ENCODE measurements at places on chromosomes 12 and 14. TPM values are rescaled to one million over a fixed set of nuclear protein-coding genes. Genes with fewer than 3 reads are reported as not detected.

- peaks cover under 1% of the 10 kb centered on the region for H3K4me1 ChIP-seq
- no peak overlapping the region for H3K27ac ChIP-seq
- no peak for DNase-seq
Measured at GRCh38 chr14:58712357-58712756, 74.6 kb downstream of the DACT1 start.

DNA sequence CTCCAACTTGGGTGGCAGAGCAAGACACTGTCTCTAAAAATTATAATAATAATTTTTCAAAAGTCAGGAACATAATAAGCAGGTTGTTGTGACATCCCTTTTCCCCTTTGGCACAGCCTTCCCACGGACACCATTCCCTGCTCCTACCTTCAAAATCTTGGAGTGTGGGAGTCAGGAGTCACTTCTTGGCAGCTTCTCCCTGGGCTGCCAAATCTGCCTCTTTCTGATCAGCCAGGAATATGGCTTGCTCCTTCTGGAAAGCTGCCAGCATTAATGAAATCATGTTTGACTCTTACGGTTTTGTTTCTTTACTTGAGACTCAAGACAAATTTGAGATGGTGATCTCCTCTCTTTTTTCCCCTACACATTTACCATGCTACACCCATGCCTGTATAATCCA lies 391.4 kb upstream of the SYT1 start:
- no peaks in the 10 kb centered on the region for H3K27me3 ChIP-seq
- no peak overlapping the region for H3K4me3 ChIP-seq
- DNase-seq = peak; percentile 8
- no peaks in the 10 kb centered on the region for H3K36me3 ChIP-seq
- H3K4me1 ChIP-seq = no peaks in the 10 kb centered on the region
- no peak overlapping the region for H3K27ac ChIP-seq

- H3K4me3 ChIP-seq = no peak overlapping the region
- no peak overlapping the region for H3K27ac ChIP-seq
- no peaks in the 10 kb centered on the region for H3K36me3 ChIP-seq
- H3K27me3 ChIP-seq = no peaks in the 10 kb centered on the region
- H3K4me1 ChIP-seq = peaks cover 11% of the 10 kb centered on the region
- DNase-seq = no peak
Measured at GRCh38 chr12:64652346-64652745, 42.1 kb downstream of the RASSF3 start.

DNA sequence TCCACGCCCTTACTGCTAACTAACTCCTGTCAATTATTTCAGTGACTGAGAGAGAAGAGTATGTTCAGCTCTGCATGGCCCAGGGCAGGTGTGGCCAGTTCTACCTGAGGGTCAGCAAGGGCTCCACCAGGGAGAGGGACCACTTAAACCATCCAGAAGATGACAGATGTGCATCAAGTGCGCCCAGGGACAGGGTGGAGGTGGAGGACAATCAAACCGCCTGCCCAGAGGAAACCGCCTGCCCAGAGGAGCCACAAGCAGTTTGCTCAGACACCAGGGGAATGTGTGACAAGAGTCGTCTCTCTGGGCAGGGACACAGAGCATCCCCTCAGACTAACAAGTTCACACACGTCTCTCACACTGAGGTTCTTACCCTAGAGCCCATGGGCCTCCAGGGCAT lies 14.5 kb downstream of the DPF3 start:
- H3K4me3 ChIP-seq = no peak overlapping the region
- peaks cover 4% of the 10 kb centered on the region for H3K27me3 ChIP-seq
- no peak overlapping the region for H3K27ac ChIP-seq
- H3K36me3 ChIP-seq = no peaks in the 10 kb centered on the region

- no peaks in the 10 kb centered on the region for H3K4me1 ChIP-seq
Measured at GRCh38 chr12:82458101-82458500, 99.8 kb downstream of the METTL25 start.

- no peak overlapping the region for H3K27ac ChIP-seq
- no peaks in the 10 kb centered on the region for H3K36me3 ChIP-seq
- no peaks in the 10 kb centered on the region for H3K27me3 ChIP-seq
- DNase-seq = no peak
- no peak overlapping the region for H3K4me3 ChIP-seq
- H3K4me1 ChIP-seq = no peaks in the 10 kb centered on the region
Measured at GRCh38 chr12:78118036-78118435, 287.3 kb downstream of the NAV3 start.

DNA sequence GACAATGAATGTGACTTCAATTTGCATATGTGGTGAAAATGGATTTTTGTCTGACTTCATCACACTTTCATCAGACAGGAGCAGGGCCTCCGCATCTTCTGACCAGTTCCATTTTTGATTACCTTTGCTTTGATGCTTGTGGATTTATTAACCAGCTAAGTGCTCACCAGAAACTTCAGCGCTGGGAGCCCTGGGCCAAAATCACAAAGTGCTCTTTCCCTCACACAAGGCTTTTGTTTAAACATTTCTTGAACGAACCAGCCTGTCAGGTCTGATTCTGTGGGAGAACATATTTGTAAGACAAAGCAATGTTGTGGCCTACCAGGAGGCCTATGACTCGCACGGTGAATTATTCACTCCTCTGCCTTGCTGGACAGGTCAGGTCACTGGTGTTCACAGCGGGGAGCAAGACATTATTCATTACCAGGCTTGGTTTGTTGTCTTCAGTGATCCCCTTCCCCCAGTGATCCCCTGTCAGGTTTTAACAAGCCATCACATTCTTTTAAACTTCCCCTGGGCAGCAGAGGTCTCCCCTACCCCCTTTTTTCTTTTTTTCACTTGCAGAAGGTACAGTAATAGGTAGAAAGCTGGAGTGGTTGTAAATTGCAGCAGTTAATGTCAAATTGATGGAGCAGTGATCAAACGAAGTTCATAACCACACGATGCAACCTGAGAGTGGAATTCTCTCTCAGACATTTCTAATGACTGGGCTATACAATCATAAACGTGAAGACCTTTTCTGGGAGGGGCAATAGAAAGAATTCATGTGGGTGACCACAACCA lies 167.5 kb upstream of the PRICKLE1 start:
- H3K4me3 ChIP-seq = no peak overlapping the region
- H3K27me3 ChIP-seq = no peaks in the 10 kb centered on the region
- peak overlapping the region; percentile 1 for H3K27ac ChIP-seq
- peak; percentile 41 for DNase-seq

DNA sequence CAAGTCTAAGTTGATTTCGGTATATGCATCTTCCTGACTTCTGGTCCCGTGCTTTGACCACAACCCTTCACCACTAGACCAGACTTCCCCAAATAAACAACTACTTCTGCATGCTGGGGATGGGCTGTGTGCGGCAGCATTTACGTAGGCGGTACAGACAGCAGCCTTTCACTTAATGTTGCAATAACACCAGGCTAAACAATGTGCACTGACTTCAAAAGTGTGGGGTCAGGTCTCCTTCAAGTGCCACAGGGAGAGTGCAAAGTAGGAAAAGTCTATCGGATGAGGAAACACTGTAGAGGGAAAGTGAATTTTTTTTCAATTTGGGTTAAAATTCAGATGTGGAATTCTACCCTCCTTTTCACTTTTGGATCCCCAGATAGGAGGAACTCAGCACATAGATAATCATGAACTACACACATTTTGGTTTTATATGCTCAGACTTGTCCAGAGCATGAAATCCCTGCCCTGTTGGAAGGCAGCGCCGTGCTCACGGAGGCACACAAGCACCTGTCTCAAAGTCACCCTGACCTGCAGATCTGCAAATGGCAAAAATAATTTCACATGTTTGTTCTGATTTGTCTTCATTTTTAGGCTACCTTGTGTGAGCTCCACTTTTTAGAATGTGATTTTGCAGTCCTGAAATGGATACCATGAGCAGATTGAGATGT lies 3.6 kb upstream of the FOS start:
- H3K36me3 ChIP-seq = no peaks in the 10 kb centered on the region
- peaks cover 11% of the 10 kb centered on the region for H3K4me1 ChIP-seq
- H3K4me3 ChIP-seq = no peak overlapping the region
- no peak for DNase-seq

GRCh38 chr12:89970722-89971121 lies 262.1 kb upstream of the ATP2B1 start:
- no peaks in the 10 kb centered on the region for H3K36me3 ChIP-seq
- no peak overlapping the region for H3K4me3 ChIP-seq
- no peak overlapping the region for H3K27ac ChIP-seq
- DNase-seq = no peak

DNA sequence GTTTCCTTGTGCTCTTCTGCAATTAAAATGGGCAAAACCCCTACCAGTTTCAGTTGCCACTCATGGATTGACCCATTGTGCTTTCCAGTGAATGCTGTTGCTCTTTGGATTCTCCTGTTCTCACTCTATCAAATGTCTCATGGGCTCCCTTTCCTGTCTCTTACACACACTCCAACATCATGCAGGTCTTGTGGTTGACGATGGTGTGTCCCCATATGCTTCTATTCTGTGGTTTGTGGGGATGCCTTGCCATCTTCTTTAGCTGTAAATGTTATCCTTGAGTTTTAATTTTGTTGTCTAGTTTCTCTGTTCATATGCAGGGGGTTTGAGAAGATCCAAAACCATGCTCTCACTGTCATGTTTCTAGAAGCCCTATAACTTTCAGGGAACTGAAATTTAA lies 31.9 kb upstream of the FBXO34 start:
- H3K4me3 ChIP-seq = no peak overlapping the region
- H3K4me1 ChIP-seq = no peaks in the 10 kb centered on the region
- peaks cover 20% of the 10 kb centered on the region for H3K27me3 ChIP-seq
- DNase-seq = no peak
- H3K36me3 ChIP-seq = no peaks in the 10 kb centered on the region

GRCh38 chr12:68037616-68038255 lies 48.5 kb downstream of the IFNG-AS1 start:
- no peaks in the 10 kb centered on the region for H3K36me3 ChIP-seq
- DNase-seq = no peak
- H3K27ac ChIP-seq = no peak overlapping the region
- H3K4me1 ChIP-seq = no peaks in the 10 kb centered on the region

- H3K27ac ChIP-seq = no peak overlapping the region
- H3K4me3 ChIP-seq = no peak overlapping the region
- no peaks in the 10 kb centered on the region for H3K4me1 ChIP-seq
- no peaks in the 10 kb centered on the region for H3K36me3 ChIP-seq
Measured at GRCh38 chr12:41743835-41744234, 400.8 kb downstream of the GXYLT1 start.

DNA sequence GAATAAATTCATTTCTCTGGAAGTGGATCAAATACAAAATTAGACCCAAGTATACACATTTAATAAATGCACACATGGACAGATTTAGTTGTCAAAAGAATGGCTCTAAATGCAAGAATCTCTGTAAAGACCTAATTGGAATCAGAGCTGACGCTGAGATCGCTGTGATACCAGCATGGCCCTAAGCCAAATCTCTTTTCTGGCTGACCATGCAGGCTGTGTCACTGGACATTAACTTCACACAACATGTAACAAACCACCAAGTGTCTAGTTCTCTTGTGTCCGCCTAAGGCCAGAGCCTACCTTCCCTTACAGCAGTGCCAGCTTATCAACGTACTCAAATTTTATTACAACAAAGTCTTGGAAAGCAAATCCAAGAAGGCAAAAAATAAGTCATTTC lies 127.5 kb downstream of the MED13L start:
- H3K4me3 ChIP-seq = no peak overlapping the region
- H3K27me3 ChIP-seq = no peaks in the 10 kb centered on the region
- no peak overlapping the region for H3K27ac ChIP-seq
- no peak for DNase-seq
- H3K4me1 ChIP-seq = peaks cover 20% of the 10 kb centered on the region
- no peaks in the 10 kb centered on the region for H3K36me3 ChIP-seq

DNA sequence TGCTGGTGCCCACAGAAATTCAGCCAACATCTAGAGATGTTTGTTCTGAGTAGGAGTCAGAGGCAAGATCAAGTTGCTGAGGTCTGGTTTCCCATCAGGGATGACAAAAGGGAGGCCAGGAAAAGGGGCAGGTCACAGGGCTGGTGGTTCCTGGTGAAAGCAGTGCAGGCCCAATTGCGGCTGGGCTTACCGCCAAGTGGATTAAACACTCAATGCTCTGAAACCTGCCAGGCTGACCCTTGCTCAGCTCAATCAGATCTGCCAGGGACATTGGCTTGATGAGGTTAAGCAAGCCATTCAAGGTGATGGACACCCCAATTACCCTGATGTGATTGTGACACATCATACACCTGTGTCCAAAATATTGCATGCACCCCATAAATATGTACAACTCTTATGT lies 5.5 kb upstream of the OAS1 start:
- no peak overlapping the region for H3K27ac ChIP-seq
- no peak for DNase-seq
- no peaks in the 10 kb centered on the region for H3K27me3 ChIP-seq
- H3K4me1 ChIP-seq = peaks cover 3% of the 10 kb centered on the region
- no peaks in the 10 kb centered on the region for H3K36me3 ChIP-seq
- H3K4me3 ChIP-seq = no peak overlapping the region

GRCh38 chr12:130185455-130186391 lies 23.5 kb downstream of the FZD10 start:
- H3K27ac ChIP-seq = no peak overlapping the region
- no peak for DNase-seq
- H3K4me1 ChIP-seq = no peaks in the 10 kb centered on the region
- H3K4me3 ChIP-seq = no peak overlapping the region

DNA sequence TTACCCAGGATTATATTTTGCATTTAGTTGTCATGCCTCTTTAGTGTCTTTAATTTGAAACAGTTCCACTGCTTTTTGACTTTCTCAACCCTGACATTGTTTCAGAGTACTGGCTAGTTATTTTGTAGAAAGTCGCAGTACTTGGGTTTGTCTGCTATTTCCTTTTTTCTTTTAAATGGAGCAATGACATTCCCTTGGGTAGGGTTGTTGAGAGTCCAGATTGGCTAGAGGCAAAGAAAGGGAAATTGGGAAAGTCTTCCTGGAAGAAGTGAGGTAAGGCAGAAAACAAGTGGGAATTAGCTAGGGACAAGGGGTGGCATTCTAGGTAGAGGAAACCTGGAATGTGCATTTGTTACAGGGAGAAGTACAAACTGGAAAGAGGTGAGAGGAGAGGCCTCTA lies 245.9 kb downstream of the EMP1 start:
- H3K36me3 ChIP-seq = no peaks in the 10 kb centered on the region
- H3K4me1 ChIP-seq = no peaks in the 10 kb centered on the region
- H3K27me3 ChIP-seq = no peaks in the 10 kb centered on the region
- DNase-seq = no peak
- no peak overlapping the region for H3K4me3 ChIP-seq
- no peak overlapping the region for H3K27ac ChIP-seq

Gene ZNF891
- 2.2 TPM for total RNA-seq

Gene TRIAP1
- 43.8 TPM for total RNA-seq

Gene SERPINA1
- 5,718 TPM for total RNA-seq

Gene MDGA2
- 0.70 TPM for total RNA-seq

Gene MPHOSPH9
- total RNA-seq = 42.7 TPM
